ENCODE measurements at places on chromosomes 4 and X.
A peak's percentile ranks its signal among the peaks of the same experiment; 100 is the strongest.

DNA sequence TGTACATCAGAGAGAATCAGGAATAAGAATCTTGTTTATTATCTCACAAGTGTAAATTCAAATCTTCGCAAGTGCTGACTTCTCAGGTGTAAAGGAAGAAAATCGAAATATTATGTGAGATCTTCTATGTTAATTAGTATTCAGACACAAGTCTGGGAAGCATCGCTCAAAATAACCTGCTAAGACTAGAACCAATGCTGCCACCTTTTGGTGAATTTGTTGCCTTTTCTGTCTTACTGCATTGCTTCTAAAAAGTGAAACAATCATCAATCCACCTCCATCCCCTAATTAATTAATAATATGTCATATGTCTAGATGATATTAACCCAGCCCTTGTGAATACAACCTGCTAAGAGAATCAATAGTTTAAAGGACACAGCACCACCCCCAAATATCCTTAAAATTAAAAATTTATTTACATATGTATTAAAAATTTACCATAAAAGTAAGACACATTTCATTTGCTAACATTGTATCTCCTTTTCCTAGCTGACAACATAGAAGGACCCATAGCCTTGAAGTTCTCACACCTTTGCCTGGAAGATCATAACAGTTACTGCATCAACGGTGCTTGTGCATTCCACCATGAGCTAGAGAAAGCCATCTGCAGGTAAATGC, 3.5 kb downstream of the EPGN start:
- no peak for DNase-seq

- no peak for DNase-seq
Measured at GRCh38 chrX:2484256-2484655, 16.5 kb downstream of the DHRSX start.

DNA sequence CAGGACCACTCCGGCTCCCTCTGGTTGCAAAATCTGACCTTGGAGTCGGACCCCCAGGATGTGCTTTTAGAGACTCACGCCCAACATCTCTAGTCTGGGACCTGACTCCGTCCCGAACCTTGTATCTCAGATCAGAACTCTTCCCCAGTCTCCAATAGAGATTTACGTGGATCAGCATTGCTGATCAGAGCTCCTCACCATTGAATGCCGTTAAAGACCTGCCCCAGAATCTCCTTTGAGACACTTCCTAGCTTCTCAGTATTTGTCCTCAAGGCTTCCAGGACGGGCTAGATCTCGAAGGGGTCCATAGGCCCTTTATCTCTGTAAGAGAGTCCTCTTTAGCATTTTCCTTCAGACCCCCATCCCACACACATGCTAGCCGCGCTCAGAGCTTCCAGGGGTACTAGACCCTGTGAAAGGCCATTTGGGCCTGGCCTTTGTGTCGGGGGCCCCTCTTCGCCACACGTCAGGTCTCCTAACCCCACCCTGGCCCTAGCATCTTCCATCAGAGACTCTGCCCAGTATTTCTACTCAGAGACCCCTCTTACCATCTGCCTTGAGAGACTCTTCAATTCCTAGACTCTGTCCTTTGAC, 662 bp downstream of the UBA1 start:
- no peak for DNase-seq

DNA sequence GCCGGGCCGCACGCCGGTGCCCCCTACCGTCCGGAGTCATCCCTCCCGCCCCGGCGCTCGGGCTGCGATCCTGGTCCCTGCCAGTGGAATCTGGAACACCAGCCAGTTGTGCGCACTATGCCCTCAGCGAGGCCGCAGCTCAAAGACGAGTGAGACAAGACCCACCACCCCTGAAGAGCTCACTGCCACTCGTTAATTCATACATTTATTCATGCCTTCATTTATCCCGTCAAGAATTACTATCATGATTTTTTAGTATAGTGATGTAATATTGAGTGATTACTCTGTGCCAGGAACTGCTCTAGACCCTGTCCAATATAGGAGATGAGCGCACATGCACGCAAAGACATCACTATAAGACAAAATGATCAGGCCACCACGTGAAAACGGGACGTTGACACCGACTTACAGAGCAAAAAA, 247 bp upstream of the PPA2 start:
- DNase-seq, result peak; percentile 48

DNA sequence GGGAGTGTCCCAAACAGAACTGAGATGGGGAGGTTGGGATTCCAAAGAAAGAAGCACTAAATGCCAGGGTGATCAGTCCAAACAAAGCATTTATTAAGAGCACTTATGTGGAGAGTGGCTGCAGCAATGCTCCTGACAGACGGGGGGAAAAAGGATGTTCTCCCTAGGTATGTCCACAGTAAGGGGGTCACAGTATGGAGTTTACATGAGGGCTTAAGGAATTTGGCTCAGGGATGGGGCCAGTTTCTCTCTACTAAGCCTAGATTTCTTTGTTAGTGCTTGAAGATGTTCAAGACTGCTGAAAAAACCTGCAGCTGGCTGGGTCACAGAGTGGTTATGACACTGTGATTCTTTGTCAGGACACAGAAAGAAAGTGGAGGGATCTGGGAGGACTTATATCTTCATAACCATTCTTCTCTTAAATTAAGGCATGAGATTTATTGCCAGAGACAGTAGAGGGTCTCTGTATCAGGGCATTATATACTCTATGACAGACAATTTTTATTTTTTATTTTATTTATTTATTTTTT, 1468.0 kb downstream of the C4orf33 start:
- DNase-seq, result no peak

DNA sequence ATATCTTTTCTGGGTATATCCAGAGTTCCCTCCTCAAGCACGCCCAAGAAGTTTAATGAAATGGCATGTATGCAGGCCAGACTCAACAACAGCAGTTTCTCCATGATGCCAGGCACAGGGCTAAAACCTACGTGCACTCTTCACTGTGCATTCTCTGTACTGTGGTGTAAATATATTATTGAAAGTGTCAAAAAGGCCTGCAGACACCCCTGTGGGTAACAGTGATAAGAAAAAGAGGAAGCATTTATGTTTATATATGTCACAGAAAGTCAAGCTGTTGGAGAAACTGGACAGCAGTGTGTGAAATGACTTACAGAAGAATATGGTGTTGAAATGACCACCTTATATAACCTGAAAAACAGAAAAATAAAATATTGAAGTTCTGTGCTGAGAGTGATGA, 29.6 kb upstream of the DCAF8L1 start:
- no peak for DNase-seq

DNA sequence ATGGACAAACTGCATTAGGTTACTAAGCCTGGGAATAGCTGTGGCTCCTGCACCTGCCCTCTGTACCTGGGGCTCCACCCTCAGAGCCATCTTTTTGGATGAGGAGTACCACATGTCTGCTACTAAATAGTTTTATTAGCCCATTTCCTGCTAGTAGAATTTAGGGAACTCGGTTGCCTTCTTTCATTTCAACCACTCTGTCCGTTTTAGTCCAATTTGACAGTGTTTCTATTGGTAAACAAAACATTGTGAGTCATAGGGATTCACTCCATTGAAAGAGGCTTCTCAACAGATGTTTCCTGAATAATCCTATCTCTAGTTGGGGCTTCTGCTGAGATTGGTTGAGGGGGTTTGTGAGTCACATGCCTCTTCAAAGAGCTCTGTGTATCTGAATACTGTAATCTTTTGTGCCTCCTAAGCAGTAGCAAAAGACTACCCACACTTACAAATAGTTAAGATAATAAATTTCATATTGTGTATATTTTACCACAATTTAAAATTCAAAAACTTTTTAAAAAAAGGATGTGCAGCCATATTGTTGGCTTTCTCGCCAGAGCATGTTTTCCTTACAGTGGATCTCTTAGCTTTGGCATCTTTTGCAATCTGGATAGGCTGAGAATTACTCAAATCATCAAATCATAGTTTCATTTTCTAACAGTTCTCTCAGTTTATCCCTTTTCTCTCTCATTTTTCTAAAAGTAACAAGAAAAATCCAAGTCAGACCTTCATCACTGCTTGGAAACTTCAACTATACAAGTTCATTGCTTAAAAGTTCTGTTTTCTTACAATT, 9.9 kb downstream of the FAM200B start:
- no peak for DNase-seq

GRCh38 chrX:74405973-74406489, 15.3 kb upstream of the SLC16A2 start:
- DNase-seq, result no peak

- DNase-seq, result no peak
Measured at GRCh38 chr4:128818442-128818841, 8.9 kb downstream of the JADE1 start.

DNA sequence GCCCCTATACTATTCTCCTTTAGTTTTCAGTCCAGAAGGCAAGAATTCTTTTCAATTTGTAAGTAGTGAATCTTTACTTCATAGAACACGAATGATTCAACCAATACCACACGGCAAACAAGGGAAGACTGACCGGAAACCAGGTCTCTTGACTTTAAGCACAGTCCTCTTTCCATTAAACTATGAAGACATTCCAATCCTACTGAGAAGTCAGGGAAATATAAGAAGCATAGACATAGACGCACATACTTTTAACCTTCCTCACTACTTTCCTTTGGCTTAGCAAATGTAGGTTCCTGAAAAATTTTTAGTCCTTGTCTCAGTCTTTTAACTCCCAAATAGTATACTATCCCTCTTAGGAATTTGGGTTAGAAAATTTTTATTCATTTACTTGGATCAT, 9.1 kb downstream of the CHRDL1 start:
- DNase-seq, result no peak

GRCh38 chr4:188551156-188551555, 411.9 kb downstream of the TRIML1 start:
- DNase-seq, result no peak

DNA sequence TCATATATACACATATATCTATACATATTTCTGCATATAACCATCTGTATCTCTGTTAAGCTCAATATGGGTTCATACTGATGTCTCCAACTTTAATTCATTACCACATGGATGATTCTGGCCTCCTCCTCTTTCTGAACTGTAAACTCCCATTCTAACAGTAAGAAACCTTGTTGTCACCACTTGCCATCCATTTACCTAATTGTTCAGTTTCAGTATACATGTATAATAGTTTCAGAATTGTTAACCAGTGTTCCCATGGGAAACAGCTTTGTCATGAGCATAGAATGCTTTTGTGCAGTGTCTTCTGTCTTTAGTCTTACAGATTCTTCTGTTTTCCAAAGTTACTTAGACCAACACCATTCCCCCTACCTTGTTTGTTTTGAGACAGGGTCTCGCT, 35.9 kb downstream of the SLC9A6 start:
- no peak for DNase-seq

DNA sequence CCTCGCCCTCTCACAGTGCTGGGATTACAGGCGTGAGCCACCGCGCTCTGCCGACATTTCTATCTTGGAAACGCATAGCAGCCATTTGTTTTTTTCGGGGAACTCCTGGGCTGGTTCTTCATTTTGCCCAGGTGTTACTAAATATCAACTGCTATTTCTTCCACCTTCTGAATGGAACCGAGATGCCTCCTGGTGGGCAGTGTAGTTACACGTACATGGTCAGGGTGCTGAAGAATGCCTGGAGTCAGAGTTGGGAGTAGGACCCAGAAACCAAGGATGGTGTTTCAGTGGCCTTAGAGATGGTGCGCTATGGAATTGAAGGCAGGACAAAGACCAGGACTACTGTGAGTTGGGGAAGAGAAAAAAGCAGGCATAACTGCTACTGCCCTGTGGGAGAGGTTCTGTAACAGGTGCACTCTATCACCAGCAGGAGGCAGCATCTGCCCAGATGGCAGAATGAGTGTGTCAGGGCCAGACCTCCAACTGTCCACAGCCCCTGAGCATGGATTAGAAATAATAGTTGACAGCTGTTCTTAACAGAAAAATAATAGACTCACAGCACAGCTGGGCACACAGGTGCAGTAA, 81.7 kb downstream of the ZC4H2 start:
- no peak for DNase-seq

GRCh38 chrX:21305799-21306336, 68.3 kb upstream of the CNKSR2 start:
- DNase-seq, result no peak

DNA sequence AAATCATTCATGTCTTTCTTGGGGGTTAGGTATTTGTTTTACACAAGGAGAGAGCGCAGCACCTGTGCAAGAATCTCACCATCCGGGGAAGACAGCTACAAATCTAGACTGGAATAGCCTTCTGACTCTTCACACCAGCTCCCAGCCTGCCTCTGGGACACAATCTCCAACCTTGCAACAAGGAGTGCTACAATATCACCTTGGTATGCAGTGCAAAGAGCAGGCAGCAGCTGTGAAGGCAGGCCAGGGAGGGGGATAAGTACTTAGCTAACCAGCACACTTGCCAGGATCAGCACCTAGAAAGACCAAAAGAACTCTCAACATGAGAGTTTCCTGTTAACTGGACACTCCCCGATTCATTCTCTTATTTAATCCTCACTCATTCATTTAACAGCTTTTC, 235.3 kb downstream of the AR start:
- no peak for DNase-seq

- DNase-seq, result no peak
Measured at GRCh38 chr4:165481053-165481835, 102.4 kb downstream of the CPE start.

GRCh38 chr4:36254371-36254770, 10.1 kb upstream of the ARAP2 start:
- DNase-seq, result no peak

DNA sequence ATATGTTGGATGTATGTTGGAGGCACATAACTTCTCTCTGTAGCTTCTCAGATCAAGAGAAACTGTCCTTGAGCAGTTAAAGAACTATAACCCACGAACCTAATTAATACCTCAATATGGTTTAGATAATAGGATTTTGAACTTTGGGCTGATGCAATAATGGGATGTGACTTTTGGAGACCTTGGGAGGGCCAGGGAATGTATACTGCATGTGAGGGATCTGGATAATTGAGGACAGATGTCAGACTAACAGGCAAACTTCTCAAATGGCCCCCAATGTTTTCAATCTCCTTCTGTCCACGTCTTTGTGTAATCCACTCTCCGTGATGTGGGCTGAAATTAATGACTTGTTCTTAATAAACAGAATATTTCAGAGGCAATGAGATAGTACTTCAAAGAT, 202.2 kb upstream of the FAT4 start:
- no peak for DNase-seq

DNA sequence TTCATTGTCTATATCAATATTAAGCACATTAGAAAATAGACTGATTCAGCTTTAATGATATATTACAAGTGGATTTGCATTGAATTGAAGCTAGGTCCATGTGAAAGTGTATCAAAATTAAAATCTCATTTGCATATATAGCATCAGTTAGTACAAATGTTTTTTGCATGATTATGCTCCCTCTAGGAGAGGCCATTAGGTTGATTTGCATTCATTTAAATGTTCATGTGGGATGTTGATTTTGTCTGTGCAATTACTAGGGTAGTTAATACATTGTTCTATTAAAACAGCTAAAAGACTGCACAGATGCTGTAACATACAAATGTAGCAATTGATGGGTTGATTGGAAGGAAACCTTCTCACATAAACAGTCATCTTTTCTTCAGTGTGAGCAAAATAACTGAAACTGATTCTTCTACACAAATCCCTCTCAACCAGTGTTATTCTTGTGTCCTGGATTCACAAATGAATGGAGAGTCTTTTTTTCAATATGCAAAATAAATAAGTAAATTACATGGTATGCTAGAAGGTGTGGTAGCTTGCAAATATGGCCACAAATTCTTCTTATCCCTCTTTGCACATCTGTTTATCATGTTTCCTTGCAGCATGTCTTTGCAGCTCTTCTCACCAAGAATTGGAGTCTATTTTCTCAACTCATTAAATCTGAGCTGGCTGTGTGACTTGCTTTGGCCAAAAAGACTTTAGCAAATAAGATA, 48.6 kb upstream of the DYNLT3 start:
- no peak for DNase-seq

Data from NCI-H2171 (cell line).